ENCODE measurements at places on chromosomes 2 and 18.

- no peak for DNase-seq
Observed at GRCh38 chr2:236250909-236251579, 13.2 kb downstream of the ASB18 start.

DNA sequence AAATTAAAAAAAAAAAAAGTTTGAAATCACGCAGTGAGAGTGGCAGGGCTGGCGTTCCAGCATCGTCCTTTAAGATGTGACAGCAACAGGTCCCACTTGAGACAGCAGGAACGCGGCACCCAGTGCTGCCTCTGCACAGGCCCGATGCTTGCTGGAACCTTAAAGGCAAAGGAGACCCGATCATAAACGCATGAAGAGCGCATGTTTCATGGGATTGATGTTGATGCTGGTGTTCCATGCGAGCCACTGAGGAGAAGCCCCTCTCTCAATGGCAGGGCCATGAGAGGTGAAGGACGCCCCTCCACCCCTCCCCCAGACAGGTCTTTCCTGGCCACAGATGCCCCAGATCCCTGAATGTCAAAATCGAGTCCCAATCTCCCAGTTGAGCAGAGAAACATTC, 17.9 kb upstream of the ALPI start:
- no peak for DNase-seq

- no peak for DNase-seq
Observed at GRCh38 chr2:168030862-168031624, 216.4 kb downstream of the STK39 start.

- DNase-seq = no peak
Observed at GRCh38 chr18:21660078-21660477, 44.5 kb downstream of the ABHD3 start.

- DNase-seq = no peak
Observed at GRCh38 chr2:189676471-189676870, 2.0 kb downstream of the ANKAR start.

- DNase-seq = no peak
Observed at GRCh38 chr2:84938194-84938879, 32.6 kb upstream of the KCMF1 start.

- DNase-seq = no peak
Observed at GRCh38 chr2:226673314-226673723, 126.3 kb downstream of the IRS1 start.

DNA sequence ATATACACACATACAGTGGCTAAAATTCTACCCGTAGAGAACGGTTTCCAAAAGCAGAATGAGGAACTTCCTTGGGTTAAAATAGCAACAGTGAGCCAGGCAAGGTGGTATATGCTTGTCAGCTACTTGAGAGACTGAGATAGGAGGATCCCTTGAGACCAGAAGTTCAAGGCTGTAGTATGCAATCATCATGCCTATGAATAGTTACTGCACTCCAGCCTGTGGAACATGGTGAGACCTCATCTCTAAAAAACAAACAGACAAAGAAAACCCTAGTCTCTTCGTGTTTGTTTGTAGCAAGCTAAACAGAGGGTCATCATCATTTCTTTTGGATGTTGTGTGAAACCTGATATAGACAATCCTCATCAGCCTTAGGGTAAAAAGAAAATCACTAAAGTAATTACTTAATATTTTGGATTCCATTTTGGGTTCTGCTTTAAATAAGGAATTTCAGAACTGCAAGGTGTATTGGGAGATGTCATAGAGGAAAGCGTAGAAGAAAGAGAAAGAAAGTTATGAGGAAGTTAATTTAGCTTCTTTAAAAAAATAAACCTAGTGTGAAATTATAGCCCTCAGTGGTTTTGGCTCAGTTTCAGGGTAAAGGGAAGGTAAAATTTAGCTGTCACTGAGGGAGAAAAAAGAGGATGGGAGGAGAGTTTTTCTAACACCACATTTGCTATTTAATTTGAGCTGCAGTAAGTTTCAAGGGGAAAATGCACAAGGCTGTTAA, 46.5 kb downstream of the PLEK start:
- no peak for DNase-seq

DNA sequence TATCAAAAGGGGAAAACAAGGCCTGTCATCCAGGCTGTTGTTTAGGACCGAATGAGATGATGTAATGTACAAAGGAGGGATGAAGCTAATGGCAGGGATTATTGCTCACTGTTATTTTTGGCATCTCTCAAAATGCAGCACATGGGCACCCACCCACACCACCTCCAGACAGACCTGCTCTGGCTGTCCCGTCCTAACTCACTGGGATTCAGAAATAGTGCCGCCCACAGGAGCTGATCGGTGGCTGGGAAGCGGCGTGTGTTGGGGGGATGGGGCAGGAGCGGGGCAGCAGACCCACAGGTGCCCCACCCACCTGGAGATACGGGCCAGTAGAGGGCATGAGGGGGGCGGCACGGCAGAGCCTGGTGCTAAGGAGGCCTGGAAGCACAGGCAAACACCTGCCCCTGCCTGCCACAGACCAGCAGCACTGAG, 52.2 kb downstream of the CRACDL start:
- DNase-seq = no peak

- no peak for DNase-seq
Observed at GRCh38 chr2:81481994-81482368, 1177.4 kb upstream of the LRRTM1 start.

DNA sequence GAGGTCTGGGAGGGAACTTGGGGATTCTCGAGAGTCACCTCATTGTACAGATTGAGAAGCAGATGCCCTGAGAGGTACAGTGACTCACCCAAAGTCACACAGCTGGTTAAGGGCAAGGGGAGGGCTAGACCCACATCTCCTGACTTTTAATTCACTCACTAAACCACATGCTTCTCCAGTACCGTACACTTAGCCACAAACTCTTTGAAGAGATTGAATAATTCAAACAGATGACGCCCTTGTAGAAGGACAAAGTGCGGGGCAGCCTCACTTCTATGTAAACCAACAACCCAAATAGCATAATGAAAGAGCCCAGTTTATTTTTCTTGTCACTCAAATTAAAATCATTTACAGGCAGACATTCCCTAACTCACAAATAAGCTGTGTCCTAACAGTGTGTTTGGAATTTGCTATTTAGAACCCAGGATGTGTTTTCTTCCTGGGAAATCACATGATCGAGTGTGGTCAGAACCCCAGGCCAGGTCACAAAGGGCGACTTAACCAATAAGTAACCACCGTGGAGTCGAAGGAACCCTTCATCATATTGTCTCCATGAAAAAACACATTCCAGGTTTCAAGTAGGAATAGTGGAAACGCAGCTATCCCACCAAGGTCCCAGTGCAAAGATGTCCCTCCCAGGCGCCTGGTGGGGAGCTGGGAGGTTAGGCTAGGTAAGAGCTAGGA, 35.8 kb upstream of the PTPN4 start:
- DNase-seq = no peak

DNA sequence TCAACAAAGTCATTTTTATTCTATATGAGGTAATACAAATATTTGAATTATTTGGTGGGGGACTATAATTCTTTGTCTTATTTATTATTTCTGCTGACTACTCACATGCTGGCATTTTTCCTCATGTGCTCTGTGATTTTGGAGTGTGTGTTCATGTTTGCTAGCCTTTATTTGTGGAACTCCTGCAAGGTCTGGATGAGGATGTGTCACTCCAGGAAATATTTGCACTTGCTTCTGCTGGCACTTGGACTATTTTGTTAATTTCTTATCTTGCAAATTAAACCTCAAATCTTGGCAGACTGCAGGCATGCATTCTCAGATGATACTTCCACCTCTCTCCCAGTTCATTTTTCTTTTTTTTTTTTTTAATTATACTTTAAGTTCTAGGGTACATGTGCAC, 34.1 kb downstream of the POLI start:
- no peak for DNase-seq

GRCh38 chr2:103738108-103738507, 976.3 kb downstream of the TMEM182 start:
- no peak for DNase-seq

- no peak for DNase-seq
Observed at GRCh38 chr2:181991171-181991885, 5.7 kb downstream of the PPP1R1C start.

GRCh38 chr2:180219491-180219890, 212.4 kb upstream of the CWC22 start:
- no peak for DNase-seq

- no peak for DNase-seq
Observed at GRCh38 chr2:176830362-176830761, 382.2 kb upstream of the HNRNPA3 start.

GRCh38 chr2:29223851-29224692, 108.9 kb downstream of the CLIP4 start:
- DNase-seq = no peak

- no peak for DNase-seq
Observed at GRCh38 chr2:227413371-227413770, 25.6 kb upstream of the SCYGR1 start.

GRCh38 chr18:75132098-75132870, 76.7 kb downstream of the PTGR3 start:
- DNase-seq = no peak

GRCh38 chr2:173030561-173031490, 44.8 kb upstream of the MAP3K20 start:
- no peak for DNase-seq

DNA sequence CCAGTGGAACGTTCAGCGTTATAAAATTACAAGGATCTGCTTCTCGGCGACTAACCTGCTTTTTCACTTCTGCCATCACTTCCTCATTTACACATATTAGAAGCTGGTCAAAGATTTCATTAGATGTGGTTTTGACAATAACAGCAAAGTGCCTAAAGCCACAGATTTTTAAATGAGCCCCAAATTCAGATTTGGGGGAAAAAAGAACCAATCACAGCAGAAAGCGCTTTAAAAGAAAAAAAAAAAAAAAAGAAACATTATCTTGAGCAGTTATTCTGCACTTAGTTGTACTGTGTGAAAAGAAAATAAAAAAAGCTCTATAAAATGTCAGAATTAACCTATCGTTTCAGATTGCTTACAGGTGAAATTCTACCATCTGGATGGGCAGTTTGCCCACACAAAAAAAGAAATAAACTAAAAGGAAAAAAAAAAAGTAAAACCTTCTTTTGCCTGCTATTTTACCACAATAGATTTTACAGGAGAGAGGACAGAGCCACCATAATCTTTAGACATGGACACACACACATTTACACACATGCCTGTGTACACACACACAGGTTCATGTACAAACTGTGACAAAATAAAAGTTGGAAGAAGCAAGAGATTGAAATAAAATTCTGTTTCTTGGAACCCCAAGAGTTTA, 167.2 kb downstream of the TCF4 start:
- no peak for DNase-seq

- DNase-seq = no peak
Observed at GRCh38 chr2:48328942-48329723, 200.8 kb upstream of the STON1 start.

DNA sequence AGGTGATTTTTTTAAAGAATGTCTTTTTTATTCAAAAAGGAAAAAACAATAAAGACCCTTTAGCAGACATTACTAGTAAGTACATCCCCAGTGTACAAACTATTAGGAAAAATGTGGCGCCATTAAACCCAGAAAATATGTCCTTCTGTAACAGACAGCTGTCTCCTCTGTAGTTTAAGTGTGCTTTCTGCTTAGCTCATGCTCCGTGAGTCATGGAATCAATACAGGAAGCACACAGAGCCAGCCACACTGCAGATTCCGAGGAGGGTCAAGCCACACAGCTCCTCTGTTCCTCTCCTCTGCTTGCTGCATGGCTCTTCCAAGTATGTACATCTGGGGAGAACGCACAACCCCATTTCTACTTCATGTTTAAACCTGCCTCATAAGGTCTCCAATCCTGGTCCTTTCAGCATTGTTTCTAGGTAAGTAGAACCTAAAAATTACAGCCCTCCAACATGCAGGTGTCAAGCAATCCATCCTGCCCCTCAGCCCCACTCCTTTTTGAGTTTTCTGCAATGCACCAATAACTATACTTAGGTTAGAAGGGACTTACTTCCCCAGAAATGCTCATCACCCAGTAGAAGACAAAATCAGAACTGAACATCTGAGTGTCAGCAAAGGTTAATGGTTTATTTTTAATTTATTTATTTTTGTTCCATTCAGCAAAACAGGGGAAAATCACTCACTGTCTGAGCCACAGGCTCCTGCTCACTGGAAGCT, 37.5 kb downstream of the ACVR1 start:
- DNase-seq = no peak

DNA sequence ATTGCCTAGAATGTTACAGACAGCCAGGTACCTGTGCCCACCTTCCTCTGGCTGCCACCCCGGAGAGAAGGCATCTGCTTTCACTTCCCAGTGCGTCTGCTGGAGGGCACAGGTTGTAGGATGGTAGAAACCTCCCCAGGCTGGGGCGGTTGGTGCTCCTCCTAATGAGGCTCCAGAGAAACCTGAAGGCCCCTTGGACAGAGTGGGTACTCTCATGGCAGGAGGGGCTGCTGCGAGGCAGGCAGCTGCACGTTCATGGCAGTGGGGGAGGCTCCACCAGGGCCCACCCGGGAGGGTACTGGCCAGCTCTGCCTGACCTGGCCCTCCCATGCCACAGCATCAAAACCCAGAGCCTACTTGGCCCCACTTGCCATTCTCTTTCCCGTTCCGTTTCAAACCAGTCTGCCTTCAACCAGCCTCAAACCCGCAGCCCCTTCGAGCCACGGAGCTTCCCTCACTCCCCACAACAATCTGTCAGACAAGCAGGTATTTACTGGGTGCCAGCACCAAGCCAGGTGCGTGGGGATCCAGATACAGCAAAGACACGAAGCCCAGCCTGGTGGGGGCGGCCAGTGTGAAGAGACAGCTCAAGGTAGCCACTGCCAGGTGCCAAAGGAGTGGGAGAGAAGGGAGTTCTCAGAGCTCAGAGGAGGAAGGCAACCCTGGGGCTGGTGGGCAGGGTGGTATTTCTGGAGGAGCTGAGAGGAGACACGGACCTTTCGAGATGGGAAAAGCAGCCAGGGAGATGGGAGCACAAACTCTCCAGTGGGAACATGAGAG, 229.6 kb downstream of the LOXHD1 start:
- DNase-seq = no peak

GRCh38 chr2:238919307-238919706, 71.4 kb downstream of the TWIST2 start:
- DNase-seq = no peak

DNA sequence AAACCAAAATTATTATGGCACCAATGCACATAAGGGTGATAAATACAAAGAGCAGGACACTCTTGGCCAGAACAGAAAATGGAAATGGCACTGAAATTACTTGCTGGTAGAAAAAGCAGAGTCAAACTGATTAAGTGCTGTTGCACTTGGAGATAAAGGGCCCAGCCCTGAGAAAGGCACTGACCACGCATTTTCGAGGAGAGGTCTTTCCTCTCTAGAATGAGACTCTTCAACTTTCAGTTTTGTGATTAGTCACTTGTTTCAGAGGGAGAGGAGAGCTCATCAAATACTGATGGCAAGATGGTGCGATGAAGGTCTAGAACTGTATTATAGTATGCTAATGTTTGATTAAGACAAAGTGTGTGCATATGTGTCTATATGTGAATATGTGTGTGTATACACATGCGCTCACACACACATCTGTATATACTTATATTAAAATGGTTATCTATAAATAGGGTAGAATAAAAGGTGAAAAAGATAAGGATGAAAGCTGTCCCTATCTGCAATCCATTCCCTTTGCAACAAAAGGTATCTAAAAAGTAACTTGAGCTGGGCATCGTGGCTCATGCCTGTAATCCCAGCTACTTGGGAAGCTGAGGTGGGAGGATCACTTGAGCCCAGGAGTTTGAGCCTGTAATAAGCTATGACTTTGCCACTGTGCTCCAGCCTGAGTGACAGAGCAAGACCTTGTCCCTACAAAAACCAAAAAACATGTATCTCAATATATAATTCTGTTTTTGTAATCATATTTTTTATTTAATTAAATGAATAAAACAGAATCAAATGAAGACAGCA, 48.8 kb upstream of the ZDBF2 start:
- DNase-seq = no peak

Data from stimulated activated CD8-positive, alpha-beta memory T cell treated with anti-CD3 and anti-CD28 coated beads, Interleukin-4, amount 100 ng/mL, for 1 hour (primary cell).